Lower lobe of right lung (tissue), 2 donors: ENCODE measurements at places on chromosomes 5 and 9. TPM values are rescaled to one million over a fixed set of nuclear protein-coding genes. Genes with fewer than 3 reads are reported as not detected.

Gene RGMB
- total RNA-seq: 22.9 TPM

DNA sequence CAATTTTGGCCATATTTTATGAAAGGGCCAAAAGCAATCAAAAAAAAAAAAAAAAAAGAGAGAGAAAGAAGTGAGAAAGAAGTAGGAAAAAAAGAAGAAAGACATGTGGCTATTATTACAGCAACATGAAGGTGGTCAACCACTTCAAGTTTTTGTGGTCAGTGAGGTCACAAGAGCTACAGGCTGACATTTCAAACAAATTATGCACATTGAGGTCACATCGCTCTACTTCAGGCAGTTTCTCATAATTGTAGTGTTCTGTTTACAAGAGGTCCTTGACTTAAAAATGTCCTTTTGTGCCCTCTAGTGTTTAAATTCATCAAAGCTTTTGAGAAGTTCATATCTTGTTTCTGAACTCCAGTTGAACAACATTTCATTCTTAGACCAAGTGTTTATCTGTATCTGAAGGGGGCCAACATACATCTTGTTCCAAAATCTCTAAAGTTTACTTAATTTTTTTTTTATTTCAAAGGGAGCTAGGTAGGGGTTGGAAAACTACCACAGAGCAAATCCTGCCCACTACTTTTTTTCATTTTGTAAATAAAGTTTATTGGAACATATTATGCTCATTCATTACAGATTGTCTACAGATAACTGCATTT is 513.1 kb downstream of the PDE4D start:
- no peak for DNase-seq

DNA sequence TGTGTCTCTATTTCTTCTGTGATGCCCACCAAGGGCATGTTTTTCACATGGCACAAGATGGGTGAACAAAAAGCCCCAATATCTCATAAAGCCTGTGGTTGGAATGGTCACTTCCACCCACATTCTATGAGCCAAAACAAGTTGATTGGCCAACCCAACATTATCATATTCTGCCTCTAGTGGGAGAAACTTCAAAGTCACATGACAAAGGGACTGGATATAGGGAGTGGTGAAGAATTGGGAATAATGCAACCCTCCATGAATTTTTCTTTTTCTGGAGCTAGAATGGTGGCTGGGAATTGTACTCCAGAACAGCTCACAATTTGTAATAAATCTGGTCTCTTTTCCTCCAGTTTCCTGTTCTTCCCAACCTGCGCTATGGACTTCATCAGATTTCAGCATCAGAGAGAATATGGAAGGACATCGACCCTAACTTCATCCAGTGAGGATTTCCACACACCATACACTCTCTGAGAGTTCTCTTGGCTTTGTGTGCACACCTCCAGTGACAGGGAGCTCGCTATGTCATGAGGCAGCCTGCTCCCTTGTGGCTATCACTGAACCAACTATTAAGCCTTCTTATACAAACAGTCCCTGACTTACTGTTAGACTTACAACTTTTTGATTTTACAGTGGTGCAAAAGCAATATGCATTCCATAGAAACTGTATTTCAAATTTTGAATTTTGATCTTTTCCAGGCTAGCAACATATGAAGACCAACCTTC is 12.0 kb upstream of the B4GALT1 start:
- no peak for DNase-seq

DNA sequence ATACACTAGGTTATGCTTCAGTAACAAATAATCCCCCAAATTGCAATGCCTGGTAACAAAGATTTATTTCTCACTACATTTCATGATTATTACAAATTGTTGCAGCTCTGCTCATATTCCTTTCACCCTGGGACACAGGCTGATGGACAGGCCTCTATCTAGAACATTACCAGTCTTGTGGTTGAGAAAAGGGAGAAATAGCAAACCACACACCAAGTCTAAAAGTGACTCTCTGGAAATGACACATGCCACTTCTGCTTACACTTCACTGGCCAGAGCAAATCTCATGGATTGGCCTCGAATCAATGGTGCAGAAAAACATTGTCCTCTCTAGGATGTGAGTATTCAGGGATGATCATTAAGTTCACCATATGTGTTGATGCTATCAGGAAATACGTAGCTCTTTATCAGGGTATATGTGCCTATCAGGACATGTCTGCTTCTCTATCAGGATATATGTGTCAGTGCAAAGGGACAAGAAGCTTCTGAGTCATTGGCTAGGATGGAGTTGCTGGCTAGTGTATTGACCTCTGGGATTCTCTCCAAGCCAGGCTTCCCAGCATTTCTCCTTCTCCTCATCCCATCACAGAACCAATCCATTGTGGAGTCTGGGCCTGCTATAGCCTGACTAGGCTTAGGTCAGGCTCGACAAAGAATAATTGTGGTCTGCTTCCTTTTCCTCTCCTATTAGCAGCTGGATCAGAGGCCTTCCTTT is 91.1 kb upstream of the CEP78 start:
- no peak for DNase-seq
